Stimulated activated CD8-positive, alpha-beta memory T cell treated with anti-CD3 and anti-CD28 coated beads, Interleukin-2, amount 100 ng/mL, for 48 hours (primary cell): ENCODE measurements at places on chromosomes 11 and 22.

DNA sequence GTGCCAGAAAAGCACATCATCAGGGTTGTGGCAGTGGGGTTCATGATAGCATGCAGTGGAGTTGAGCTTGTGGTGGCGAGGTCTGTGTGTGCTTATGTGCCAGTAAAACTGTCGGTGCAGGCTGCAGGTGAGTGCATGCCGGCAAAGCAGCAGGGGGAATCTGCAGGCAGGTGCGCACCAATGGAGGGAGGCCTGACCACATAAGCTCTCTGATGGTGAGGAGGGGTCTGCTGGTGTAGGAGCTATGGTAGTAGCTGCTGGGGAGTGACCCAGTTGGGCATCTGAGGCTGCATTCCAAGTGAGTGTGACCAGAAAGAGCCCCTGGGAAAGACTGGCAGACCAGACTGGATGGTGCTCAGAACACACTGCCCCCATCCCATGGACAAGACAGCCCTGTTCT lies 121.5 kb downstream of the CNTN5 start:
- no peak for DNase-seq

DNA sequence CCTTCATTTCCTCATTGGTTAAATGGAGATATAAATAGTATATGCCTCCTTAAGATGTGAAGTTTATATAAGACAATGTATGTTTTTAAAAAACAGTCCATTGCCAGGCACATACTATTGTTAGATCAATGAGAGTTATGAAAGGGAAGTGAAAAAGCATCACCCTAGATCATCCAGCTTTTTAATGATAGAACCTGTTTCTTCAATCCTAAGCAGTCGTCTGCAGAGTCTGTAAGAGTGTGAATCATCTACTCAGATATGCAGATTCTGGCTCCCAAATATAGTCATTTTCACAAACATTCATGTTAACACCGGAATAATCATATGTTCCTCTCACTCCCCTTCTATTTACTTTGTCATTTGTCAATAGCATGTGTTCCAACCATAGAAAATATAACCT lies 65.3 kb upstream of the SLN start:
- DNase-seq = no peak

- no peak for DNase-seq
These were observed 79.7 kb downstream of the BUD13 start for GRCh38 chr11:116693102-116693570.

DNA sequence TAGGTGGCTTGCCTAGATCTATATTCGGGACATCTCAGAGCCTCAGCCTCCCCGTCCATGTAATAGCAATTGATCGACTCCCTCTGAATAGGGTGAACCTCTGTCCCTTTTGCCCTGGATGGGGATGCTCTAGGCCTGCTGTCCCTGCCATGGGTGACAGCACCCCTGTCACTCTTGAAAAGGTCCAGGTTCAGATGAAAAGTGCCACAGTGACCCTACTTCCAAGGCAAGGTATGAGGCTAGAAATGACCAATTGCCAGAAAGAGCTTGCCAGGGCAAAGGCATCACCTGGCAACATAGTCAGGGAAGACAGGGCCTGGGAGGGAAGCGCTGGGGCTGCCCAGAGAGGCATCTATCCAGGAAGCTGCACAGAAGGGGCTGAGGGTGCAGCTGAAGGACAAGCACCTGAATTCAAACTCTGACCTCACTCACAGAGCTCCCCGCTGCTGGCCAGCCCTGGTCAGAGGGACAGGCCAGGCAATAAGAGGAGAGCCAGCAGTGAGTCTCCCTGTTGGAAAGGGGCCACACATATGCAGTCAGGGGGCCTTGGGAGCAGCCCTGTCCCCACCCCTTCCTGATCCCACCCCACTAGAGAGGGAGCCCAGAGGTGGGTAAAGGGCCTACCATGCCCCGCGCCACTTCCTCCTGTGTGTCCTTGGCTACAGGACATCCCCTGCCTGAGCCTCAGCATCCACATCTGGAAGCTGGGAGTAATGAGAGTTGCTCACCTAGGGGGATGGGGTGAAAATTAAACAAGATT lies 9.0 kb upstream of the APOBEC3A start:
- no peak for DNase-seq

DNA sequence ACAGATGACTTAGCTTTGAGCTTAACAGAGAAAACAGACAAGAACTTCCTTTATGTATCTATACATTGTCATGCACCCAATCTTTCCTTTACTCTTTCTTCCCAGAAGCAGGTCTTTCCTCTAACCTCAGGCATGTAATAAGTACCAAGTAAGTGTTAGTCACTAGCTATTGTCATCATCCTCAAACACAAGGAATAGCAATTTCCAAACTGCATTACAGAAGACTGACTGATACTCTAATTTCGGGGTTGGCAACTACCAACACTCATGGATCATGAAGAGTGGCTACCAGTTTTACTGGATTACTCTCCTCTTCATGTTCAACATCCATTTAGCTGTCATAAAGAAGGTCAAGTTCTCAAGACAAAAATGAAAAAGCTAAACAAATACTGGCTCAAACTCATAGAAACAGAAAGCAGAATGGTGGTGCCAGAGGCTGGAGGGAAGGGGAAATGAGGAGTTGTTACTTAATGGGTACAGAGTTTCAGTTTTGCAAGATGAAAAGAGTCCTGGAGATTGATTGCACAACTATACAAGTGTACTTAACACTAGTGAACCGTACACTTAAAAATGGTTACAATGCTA lies 111.6 kb downstream of the SIK3 start:
- DNase-seq = no peak

GRCh38 chr11:15824060-15824459 lies 532.3 kb downstream of the SOX6 start:
- DNase-seq = no peak

DNA sequence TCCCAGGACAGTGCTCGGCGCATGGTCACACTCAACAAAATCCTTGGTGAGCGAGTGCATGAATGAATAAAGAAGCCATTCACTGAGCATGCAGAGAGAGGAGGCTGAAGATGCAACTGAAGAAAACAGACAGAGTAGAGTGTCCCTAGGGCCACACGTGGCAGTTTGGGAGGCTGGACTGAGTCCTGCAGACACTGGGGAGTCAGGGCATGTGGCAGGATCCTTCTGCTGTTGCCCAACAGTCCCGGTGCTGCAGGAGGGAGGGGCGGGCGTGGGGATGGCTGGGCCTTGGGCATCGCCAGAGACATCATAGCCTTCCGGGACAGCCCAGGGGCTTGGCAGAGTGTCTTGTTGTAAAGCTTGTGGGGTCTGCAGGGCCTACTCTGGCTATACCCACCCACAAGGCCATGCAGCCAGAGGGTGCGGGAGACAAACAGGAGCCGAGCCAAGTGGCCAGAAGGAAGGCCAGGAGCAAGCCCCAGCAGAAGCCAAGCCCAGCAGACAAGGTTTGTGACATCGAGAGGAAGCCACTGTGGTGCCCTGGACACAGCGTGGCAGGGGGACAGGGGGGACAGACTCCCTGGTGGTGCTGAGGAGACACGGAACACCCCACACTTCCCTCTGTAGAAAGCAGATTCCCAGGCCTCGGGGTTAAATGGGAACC lies 26.7 kb upstream of the FBLN1 start:
- DNase-seq = no peak

GRCh38 chr22:36455571-36456463 lies 25.6 kb downstream of the TXN2 start:
- no peak for DNase-seq

GRCh38 chr11:11253497-11253896 lies 99.6 kb downstream of the CSNK2A3 start:
- DNase-seq = no peak

DNA sequence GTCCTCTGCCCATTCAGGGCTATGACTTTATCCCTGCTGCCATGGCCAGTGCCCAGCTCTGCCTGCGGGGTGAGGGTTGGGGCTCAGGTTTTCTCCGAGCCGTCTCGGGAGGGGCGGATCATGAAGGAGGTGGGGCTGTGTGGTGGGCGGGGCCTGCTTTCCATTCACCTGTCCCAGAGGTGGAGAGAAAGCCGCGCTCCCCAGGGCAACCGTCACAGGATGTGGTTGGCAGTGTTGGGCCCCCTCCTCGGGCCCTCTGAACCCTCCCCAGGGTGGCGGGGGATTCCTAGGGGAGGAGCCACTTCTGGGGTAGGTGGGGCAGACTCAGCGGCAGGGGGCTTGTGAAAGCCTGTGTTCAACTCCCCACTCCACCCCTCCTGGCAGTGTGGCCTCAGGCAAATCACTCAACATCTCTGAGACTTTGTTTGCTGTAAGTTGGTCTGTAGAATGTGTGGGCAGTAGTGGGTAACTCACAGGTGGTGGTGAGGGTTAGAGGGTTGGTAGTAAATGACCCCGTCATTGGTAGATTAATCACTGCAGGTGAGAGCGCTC lies 50.3 kb downstream of the CD6 start:
- DNase-seq = peak; percentile 52

DNA sequence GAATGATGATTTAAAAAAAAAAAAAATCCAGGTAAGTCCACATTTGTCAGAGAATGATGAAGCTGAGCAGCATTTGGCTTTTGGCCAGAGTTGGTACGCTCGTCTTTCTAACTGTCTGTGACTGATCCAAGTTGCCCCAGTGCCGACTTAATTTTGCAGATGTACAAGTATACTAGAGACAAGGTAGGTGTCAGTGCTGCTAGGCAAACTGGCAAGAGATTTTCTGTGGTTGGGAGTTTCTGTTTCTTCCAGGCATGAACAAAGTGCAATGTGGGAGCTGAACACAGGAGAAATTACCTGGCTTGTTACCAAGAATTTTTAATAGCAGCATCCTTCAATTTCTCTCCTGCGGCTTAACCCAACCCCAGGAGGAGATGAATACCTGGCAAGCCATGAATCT lies 307.7 kb downstream of the BUD13 start:
- DNase-seq = no peak

- no peak for DNase-seq
These were observed 1.6 kb downstream of the SESN3 start for GRCh38 chr11:95229199-95229992.

GRCh38 chr11:82750643-82751139 lies 17.0 kb upstream of the FAM181B start:
- no peak for DNase-seq

- DNase-seq = no peak
These were observed 13.0 kb upstream of the CARD18 start for GRCh38 chr11:105152560-105152959.

DNA sequence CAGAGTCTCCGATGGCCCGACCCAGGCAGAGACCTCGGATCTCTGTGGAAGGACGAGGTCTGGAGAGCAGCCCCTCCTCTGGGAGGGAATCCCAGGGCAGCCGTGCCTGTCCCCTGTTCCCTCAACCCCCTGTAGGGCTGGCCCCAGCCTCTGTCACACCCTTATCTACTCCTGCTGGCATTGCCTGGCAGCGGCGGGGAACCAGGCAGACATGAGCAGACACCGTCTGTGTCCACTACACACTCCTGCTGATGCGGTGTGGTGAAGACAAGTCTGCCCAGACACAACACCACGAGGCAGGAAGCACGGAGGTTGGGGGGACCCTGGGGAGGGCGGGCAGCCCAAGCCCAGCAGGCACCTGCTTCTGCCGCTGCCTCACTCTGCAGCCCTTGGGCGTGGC lies 52.5 kb upstream of the A4GALT start:
- no peak for DNase-seq

DNA sequence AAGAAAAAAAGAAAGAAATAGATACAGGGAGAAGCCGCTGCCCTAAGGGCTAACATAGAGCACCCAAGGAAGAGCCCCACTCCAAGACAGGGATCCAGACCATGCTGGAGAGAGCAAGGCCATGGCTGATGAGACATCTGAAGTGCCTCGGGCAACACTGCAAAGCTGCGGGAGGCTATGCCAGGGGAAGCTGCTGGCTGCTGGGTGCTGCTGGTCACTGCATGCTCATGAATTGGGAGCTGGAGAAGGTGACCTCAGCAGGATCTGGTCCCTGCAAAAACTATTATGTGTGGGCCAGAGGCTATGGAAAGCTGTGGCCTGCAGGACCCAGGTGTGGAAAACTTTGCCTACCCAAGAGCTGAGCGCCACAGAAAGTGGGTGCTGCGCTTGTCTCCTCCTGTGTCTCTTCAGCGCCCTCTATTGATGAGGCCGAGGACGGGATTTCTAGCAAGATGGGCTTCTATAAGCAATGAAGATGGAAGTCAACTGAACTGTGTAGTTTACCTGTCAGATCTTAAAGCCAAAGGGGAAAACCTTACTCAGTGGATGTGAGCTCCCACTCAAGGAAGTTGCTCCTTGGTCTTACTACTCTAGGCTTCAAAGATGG lies 17.3 kb upstream of the SLC29A2 start:
- DNase-seq = peak; percentile 66

DNA sequence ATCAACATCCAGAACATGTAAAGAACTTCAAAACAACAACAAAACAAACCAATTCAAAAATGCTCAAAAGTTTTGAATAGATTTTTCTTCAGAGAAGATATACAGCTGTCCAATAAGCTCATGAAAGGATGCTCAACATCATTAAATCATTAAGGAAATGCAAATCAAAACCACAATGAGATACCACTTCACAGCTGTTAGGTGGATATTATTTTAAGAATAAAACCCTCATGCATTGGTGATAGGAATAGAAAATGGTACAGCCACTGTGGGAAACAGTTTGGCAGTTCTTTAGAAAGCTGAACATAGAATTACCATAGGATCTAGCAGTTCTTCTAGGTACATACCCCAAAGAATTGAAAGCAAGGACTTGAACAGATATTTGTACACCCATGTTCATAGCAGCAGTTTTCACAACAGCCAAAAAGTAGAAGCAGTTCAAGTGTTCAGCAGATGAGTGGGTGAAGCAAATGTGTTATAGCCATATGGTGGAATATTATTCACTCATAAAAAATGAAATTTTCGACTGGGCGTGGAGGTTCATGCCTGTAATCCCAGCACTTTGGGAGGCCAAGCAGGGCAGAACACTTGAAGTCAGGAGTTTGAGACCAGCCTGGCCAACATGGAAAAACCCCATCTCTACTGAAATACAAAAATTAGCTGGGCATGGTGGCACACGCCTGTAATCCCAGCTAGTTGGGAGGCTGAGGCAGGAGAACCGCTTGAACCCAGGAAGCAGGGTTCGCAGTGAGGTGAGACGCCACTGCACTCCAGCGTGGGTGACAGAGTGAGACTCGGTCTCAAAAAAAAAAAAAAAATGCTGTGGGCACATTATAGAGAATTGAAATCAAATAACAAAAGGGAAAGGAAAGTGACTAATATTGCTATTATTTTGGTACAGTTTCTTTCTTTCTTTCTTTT lies 42.9 kb downstream of the CBL start:
- no peak for DNase-seq

GRCh38 chr11:26755762-26756161 lies 33.9 kb upstream of the SLC5A12 start:
- no peak for DNase-seq

GRCh38 chr22:49011769-49012648 lies 815.7 kb downstream of the BRD1 start:
- no peak for DNase-seq

- no peak for DNase-seq
These were observed 9.9 kb downstream of the ANO9 start for GRCh38 chr11:431921-432320.

DNA sequence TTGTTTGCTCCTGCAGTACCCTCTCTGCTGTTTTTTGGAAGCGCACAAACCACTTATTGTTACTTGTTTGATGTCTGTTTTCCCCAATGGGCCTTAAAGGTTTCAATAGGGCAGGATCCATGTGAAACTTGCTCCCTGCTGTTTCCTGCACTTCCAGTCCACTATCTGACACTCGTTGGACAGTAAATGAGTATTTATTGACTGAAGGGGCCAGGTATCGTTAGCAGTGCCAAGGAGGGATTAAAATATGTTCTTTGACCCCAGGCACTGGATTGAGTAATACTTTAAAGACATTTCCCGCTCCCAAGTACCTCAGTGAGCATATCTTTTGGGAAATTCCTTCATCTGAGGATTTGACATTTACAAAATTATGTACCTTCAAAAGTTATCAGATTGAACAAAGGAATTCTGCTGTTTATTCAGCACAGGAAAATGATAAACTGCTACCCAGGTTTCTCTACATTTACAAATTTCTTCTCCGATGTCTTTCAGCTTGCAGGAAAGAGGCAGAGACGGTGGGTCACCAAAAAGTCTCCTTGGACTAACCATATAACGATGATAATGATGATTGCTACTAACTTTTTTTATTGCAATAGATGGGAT lies 23.3 kb upstream of the OR9Q2 start:
- DNase-seq = no peak
